NCI-H1105 treated with DMSO at 0.1 percent for 48 hours (cell line): ENCODE measurements at places on chromosomes 7 and 10.

GRCh38 chr10:12406764-12407400 lies 57.5 kb downstream of the CAMK1D start:
- DNase-seq, result no peak

DNA sequence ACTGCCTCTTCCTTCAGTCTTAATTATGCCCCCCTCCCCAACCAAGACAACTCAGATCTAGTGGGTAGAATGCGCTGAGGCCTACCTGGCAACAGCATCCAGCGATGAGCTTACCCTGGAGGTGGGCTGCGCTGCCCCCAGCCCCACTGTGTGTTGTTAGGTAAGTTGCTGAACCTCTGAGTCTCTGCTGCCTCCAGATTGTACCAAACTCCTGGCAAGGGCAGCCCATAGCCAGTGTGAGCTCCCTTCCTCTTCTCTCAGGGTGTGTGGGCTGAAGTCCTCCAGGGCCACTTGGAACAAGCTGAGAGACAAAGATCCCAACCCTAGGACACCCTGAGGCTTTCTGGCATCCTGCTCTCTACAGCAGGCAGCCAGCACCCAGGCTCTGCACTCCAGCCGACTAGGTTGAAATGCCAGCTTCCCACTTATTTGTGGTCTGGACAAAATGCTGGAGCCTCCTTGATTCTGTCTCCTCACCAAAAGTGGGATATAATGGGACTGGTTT lies 135.3 kb downstream of the ARHGAP22 start:
- DNase-seq, result no peak

- DNase-seq, result no peak
Measured at GRCh38 chr7:13778967-13779366, 210.5 kb downstream of the ETV1 start.

DNA sequence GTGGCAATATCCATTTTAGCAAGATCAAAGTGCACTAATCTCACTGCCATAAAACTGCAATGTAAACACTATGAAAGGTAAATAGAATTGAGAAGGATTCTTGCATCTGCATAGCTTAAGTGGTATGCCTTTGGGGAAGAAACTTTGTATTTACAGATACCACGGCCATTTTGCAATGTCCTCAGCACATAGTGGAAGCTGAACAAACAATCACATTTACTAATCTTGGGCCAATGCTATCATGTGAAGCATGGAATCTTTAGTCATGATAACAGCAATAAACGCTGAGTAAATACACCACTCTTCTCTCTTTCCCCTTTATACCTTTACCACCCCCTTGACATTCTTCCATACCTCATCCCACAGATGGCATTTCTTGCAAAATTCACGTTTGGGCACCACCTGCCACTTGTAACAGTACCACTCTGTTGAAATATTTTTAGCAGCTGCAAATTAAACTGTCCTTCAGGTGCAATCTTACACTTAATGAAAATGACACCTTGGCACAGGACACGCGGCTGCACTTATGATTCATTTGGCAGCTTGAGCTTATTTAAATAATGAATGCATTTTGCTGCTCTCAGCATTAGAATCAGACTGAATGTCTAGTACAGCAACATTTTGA lies 171.8 kb downstream of the SEMA3A start:
- peak; percentile 91 for DNase-seq

DNA sequence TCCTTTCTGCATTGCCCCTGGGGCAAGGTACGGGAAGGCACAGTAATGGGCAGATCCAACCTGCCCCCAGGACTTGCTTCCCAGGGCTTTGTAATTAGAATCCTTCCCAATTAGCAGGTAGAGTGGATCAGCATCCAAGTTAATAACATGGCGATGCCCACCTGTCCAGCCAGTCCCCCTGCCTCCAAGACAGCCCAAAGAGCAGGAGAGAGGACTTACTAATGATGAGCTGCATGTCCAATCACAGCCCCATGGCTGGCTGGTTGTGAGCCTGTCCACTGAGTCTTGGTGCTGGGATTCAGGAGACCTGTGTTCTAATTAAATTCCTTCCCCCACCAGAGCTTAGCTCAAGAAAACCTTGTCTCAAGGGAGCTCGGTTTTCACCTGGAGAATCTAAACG lies 49.0 kb downstream of the RPS24 start:
- DNase-seq, result no peak

DNA sequence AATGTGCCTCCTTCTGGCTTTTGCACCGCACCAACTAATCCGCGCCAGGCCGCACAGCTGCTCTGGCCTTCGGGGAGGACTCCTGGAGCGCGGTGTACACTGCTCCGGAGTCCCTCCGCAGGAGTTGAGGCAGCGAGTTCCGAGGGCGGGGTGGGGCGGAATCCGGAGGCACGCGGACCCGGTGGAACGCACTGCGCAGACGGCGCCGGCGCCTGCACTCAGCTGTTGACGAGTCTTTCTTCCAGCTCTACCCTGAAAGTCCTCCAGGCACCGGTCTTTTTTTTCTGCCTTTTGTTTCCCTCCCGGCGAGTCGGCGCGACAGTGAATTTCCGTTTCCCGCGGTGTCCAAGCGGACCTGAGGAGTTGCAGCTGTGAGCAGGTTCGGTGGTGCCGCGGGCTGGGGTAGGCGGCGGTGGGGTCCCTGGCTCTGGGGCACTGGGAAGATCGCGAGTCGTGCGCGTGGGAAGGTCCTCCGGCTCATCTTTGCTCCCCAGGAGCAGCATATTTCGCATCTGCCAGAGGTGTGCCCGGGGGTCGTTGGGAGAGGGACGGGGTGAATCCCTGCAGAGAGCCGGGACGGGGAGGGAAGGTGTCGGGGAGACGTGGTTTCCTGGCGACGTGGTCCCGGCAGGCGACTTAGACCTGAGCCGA lies 44.1 kb downstream of the SFTPD start:
- peak; percentile 37 for DNase-seq

- DNase-seq, result no peak
Measured at GRCh38 chr7:16836481-16836880, 31.7 kb upstream of the AGR2 start.

GRCh38 chr7:51219261-51219988 lies 97.2 kb downstream of the COBL start:
- no peak for DNase-seq

GRCh38 chr10:13808556-13809391 lies 222.0 kb downstream of the PRPF18 start:
- no peak for DNase-seq

GRCh38 chr10:63214571-63214970 lies 81.4 kb downstream of the NRBF2 start:
- no peak for DNase-seq
